Hepatocyte (in vitro differentiated cells): ENCODE measurements at places on chromosomes 2 and 18. TPM values are rescaled to one million over a fixed set of nuclear protein-coding genes. Genes with fewer than 3 reads are reported as not detected.
A peak's percentile ranks its signal among the peaks of the same experiment; 100 is the strongest.

- DNase-seq = no peak
Measured at GRCh38 chr2:239252801-239253200, 148.0 kb downstream of the HDAC4 start.

The SNTG2 gene
- polyA plus RNA-seq = not detected in 2 replicates

GRCh38 chr2:128690431-128690830 lies 371.8 kb upstream of the HS6ST1 start:
- DNase-seq = no peak

GRCh38 chr2:102045697-102046096 lies 53.9 kb downstream of the IL1R2 start:
- DNase-seq = no peak

DNA sequence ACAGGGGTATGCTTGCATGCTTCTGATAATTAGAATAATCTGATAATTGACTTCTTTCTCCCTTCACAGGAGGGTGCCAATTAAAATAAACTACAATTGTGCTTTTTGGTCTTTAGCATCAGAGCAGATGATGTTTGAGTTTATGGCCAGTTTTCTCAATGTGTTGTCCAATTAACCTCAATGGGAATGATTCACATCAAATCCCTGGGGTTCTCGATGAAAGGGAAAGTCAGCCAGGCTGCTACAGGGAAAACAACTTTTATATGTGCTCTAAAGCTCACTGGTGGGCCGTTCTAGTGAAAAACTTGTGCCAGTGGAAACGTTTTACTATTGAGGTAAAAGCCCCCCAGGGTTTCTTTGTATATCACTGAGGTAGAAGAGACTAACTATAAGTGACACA lies 887.3 kb upstream of the CRIM1 start:
- no peak for DNase-seq

The ANKRD30B gene
- not detected in 2 replicates for polyA plus RNA-seq

The FAP gene
- polyA plus RNA-seq = 38.1 and 40.4 TPM in 2 replicates

The WNT10A gene
- 1.9 and 5.7 TPM in 2 replicates for polyA plus RNA-seq

DNA sequence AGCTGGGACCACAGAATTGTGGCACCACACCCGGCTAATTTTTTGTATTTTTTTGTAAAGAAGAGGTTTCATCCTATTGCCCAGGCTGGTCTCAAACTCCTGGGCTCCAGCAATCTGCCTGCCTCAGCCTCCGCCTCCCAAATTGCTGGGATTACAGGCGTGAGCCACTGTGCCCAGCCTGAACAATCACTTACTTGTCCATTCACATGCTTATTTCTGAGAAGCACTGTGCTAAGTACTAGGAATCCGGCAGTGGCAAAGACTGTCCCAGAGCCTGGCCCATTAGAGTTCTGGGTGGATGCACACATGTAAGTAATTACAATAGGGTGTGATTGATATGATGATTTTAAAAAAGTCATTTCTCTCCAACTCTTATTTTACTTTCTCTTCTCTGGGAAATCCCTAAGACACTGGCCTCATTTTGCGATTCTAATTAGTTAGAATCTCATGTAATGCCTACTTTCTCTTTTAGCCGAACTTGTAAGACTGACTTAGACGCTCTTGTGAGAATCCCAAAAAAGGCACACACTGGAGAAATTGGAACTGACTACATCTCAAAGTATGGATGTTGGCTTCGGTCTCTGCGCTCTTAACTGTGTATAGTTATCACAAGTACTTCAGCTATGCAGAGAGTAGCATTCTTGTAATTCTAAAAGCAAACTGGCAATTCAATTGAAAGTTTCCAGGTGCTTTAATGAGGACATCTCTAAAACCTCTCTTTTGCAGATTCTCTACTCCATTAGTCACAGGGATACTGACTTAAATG lies 567.7 kb downstream of the DCC start:
- DNase-seq = no peak

The SAG gene
- not detected in 2 replicates for polyA plus RNA-seq

The KRCC1 gene
- 18.3 and 18.5 TPM in 2 replicates for polyA plus RNA-seq

DNA sequence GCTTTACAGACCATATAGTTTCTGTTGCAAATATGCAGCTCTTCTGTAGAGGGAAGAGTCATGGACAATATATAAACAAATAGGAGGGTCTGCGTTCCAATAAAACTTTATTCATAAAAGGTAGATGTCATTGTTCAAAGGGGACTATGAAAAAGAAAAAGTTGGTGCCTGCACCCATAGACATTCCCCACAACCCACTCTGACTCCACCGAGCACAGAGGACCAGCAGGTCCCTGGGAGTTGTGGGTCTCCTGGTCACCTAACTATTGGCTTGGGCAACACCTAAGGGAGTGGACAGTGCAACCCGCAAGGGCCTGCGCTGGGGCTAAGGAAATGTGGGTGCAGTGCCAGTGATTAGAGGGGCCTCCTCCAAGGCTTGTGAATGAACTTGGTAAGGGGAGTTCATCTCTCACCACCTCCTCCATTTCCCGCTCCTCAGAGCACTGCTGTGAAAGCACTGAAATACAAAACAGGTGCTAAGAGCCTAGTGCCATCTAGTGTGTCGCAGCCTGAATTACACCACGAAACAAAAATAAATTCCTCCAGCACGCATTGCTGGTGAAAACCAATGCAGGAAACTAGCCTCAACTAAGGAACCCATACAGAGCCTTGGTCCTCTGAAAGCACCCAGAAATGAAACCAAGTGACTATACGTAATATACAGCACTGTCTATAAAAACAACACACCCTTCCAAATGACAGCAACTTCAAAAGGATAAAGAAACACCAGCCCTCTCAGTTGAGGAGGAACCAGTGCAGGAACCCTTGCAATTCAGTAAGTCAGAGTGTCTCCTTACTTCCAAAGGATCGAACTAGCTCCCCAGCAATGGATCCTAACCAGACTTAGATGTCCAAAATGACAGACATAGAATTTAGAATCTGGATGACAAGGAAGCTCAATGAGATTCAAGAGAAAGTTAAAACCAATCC lies 166.6 kb downstream of the RNF144A start:
- peak; percentile 47 for DNase-seq

DNA sequence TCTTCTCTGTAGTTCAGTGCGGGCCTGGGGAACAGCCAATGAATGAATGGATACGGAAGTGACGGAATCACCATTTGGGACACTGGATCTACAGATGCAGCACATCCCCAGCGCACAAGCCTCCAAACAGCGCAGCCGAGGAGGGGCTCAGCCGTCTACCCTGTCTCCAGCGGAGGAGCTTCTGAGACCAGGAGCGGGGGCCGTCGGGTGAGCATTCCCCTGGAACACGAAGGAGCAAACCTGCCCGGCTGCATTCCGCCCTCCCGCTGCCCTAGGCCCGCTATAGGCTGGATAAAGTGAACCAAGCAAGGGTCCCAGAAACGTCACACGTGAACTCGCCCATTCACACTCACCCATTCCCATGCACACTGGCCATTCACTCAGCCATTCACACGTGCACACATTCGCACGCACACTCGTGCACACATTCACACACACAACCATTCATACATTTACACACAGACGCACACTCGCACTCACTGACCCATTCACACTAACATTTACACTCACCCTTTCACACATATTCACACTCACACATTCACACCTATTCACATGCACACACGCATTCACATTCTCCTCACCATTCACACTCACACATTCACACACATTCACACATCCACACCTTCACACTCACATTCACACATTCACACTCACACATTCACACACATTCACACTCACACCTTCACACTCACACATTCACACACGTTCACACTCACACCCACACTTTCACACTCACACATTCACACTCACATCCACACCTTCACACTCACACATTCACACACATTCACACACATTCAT lies 63.4 kb downstream of the BIN1 start:
- DNase-seq = no peak

DNA sequence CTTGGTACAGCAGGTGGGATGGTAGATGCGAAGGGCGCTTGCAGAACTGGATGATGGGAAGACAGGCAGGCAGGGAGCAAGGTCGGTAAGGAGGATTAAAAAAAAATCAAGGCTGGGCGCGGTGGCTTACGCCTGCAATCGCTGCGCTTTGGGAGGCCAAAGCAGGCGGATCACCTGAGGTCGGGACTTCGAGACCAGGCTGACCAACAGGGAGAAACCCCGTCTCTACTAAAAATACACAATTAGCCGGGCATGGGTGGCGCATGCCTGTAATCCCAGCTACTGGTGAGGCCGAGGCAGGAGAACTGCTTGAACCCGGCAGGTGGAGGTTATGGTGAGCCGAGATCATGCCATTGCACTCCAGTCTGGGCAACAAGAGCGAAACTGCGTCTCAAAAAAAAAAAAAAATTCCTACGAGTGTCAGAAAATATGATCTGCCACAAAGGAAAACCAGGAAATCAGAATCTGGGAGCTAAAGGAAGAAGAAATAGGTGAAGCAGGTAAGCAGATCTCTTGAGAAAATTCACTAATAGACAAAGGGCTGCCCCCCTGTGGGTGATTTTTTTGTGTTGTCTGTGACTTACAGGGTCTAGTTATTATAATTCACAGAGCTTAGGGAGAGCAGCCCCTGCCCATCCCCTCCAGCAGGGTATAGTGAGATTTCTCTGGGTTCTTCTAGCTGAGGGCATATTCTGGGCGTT lies 46.2 kb downstream of the C2orf42 start:
- no peak for DNase-seq

The FAM136A gene
- polyA plus RNA-seq = 63.6 and 68.8 TPM in 2 replicates

DNA sequence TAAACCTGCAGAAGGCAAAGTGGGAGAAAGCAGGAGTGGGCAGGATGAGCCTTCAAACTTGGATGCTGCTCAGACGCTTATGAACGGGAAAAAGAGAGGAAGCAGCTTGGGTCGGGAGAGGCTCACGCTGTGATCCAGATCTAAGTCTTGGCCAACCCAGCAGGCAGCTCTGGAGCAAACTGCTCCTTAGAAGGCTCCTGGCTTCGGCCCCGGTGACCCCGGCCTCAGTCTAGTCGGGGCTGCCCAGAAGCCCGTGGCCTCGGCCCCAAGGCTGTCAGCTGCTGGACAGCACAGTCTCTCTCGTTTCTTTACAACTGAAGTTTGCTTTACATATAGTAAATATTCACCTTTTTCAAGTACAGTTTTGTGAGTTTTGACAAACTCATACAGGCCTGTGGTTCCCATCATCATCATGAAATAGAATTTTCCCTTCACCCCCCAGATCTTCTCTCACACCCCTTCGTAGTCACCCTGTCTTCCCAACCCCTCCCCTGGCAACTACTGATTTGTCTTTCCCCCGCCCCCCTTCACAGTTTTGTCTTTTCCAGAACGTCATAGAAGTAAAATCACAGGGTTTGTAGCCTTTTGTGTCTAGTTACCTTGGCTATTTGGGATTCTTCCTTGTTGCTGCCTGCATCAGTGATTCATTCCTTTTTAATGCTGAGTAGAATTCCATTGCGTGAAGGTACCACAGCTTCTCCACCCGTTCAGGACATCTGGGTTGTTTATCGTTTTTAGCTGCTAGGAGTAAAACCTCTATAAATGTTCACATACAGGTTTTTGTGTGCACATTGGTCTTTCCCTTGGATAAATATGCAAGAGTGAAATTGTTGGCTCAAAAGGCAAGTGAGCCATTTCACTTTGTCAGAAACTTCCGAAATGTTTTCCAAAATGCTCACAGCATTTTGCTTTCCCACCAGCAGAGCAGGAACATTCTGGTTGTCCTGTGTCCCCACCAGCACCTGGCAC lies 35.1 kb downstream of the MYO7B start:
- DNase-seq = no peak

The NTSR2 gene
- 0.28 TPM in 1 of 2 replicates, not detected in the other for polyA plus RNA-seq

The CTAGE1 gene
- polyA plus RNA-seq = 0.60 TPM in 1 of 2 replicates, not detected in the other

- peak; percentile 25 for DNase-seq
Measured at GRCh38 chr2:147550995-147551731, 293.7 kb upstream of the ACVR2A start.

- DNase-seq = no peak
Measured at GRCh38 chr18:50590593-50590992, 30.7 kb downstream of the MAPK4 start.

The TUBA4B gene
- polyA plus RNA-seq = not detected in 2 replicates

DNA sequence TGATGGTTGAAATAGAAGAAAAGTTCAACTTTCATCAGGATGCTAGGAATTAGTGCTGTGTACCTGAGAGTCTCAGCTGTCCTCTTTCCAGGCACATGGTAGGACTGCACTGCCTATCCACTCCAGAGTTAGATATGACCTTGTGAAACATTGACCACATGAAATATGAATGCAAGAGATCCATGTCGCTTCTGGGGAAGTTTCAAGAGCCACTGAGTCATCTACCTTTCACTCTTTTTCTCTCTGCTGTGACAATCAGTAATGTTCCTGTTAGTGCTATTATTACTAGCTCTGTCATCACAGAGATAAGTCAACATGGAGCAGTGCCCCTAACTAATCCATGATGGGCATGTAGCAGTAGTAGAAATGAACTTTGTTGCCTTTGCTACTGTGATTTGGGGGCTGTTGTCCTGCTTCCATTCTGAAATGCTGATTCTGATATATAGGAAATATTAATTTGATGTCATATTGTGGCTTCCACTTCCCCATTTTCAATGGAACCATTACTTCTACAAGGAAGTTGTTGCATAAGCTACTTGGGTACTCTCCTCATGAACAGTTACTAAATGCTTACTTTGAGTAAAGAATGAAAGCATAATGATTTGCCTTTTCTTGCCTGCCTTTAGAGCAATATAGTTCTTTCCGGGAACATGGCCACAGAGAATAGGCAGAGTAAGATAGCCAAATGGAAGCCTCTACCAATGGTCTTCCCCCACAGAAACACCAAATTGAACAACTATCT lies 192.8 kb upstream of the ZNF521 start:
- no peak for DNase-seq

DNA sequence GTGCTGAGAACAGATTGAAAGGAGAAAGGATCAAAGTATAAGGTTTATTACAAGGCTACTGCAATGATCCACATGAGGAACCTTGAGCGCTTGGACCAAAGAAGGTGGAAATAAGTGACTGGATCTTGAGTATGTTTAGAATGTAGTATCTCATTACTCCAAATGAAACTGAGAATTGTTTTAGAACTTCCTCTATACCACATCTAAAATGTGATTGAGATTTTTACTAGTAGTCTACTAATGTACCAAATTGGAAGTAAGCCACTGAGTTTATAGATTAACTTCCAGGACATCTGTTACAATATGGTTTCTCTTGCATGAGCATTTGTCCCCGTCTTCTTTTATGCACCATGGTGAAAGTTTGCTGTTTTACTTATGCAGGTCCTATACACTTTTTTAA lies 300.5 kb downstream of the SUCLG1 start:
- no peak for DNase-seq

The COL5A2 gene
- 131 and 137 TPM in 2 replicates for polyA plus RNA-seq

The SULT1C4 gene
- 14.8 and 17.3 TPM in 2 replicates for polyA plus RNA-seq

- DNase-seq = peak; percentile 13
Measured at GRCh38 chr18:26821181-26821580, 44.3 kb downstream of the AQP4 start.

DNA sequence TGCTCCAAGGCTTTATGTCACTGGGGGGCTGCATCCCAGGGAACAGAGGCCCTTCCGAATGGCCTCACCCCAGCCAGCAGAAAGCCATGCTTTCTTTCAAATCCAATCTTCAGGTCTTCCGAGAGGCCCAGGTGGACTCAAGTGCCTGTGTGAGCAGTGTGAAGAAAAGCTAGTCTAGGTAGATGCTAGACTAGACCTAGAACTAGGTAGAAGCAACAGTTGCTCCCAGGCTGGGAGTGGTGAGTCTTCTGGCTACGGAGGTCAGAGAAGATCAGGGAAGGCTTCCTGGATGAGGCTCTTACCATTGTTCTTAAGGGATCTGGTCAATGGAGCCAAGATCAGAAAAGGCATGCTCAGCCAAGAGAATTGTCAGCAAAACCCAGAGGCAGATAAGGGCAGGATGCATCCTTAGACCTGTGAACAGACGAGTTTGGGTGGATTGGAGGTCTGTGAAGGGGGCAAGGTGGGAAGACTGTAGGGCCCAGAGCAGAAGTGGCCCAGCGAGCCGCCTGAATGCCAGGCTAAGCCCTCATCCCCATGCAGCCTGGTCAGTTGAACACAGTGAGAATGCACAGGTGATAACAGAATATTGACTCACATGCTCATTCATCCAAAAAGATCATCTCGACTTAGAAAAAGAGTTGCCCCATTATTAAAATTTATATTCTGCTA lies 110.8 kb downstream of the SMAD7 start:
- no peak for DNase-seq
